ENCODE measurements at places on chromosomes 1 and 21.
A peak's percentile ranks its signal among the peaks of the same experiment; 100 is the strongest.

DNA sequence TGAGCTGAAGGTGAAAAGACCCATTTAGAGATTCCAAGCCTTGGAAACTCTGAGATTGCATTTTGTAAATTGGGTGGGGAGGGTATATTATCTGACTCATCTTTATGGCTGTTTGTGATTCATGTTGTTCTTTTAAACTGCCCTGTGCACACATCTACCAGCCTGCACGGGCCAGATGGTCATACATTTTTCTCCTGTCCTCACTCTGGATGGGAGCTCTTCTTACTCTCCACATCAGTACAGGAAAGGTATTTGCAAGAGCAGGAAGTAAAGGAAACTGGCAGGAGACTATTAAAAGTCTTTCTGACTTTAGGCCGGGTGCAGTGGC is 14.3 kb upstream of the NMNAT2 start:
- DNase-seq, result no peak

DNA sequence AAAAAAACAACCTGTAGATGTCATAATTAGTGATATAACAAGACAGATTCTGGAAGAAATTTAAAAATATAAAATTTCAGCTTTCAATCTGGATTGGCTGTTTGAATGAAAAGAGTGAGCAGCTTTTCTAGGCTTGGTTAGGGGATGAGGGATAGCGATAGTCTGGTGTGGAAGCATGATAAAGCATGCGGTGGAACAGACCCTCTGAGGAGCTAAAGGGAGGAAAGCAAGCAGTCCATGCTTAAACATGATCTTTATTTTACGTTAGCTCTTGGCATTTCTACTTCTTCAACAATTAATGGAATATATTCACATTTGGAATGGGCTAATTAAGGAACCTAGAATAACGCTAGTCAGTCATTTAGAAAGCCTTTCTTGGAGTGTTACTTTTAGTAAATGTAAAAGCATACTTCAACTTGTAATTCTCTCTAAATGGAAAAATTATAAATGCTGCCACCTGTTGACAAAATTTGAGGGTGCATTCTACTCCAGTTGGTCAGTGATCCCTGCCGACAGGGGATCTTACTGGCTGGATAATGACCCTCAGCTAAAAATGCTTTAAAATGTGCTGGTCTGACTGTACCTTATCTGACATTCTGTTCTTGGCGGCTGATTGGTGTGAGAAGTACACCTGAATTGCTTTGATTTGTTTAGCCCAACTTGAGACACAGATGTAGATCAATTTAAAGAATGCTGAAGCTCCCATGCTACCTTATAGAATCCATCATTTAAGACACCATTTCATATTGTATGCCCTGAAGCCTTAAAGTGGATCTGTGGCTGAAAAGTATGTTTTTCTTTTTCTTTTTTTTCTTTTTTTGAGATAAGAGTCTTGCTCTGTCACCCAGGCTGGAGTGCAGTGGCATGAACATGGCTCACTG is 61.2 kb downstream of the AK4 start:
- peak; percentile 70 for DNase-seq

GRCh38 chr1:217370757-217371156 is 260.1 kb downstream of the GPATCH2 start:
- DNase-seq, result no peak

- DNase-seq, result no peak
Measured at GRCh38 chr1:220787069-220787619, 431 bp downstream of the MTARC1 start.

- no peak for DNase-seq
Measured at GRCh38 chr1:77253211-77253610, 28.6 kb upstream of the AK5 start.

GRCh38 chr1:18537386-18538306 is 56.9 kb downstream of the KLHDC7A start:
- no peak for DNase-seq

DNA sequence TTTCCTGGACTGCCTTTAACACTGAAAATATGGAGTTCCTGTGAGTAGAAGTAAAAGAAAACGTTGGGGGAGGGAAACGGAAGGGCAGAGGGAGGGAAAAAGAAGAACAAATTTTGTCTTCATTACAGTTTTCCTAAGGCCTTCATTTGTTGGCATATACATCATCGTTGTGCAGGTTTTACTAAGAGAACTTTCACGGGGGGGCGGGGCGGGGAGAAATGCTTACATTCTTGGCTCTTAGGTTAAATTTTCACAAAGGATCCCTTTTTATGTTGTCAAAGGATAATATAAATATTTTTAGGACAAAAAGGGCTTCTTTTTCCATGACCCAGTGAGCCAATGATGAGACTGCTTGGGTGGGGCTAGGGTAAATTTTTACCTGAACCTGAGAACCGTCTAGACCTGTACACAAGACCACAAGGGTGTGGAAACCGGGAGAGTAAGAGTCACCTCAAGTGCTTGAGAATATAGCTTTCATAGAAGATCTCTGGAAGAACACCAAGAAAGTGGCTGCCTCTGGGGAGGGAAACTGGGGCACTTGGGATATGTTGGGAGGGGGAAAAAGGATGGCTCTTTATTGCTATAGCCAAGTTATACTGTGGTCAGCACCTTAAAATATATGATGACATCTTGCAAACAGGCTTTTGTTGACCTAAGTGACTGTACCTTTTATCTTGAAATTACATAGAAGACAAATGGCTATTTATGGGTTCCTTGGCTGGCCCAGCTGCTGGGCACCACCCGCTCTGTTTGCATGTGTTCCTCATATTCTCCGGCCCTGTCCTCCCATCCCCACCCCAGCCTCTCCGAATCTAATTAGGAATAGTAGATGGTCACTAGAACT is 2.0 kb upstream of the UTP25 start:
- DNase-seq, result no peak

DNA sequence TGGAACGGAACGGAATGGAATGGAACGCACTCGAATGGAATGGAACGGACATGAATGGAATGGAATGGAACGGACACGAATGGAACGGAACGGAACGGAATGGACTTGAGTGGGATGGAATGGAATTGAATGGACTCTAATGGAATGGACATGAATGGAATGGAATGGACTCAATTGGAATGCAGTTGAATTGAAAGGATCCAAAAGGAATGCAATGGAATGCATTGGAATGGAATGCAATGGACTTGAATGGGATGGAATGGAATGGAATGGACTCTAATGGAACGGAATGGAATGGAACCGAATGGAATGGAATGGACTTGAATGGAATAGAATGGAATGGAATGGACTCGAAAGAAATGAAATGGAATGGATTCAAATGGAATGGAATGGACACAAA is 102.4 kb upstream of the OR4F16 start:
- no peak for DNase-seq

- DNase-seq, result no peak
Measured at GRCh38 chr1:61670445-61670844, 54.5 kb downstream of the TM2D1 start.

- DNase-seq, result no peak
Measured at GRCh38 chr1:203477748-203478147, 2.1 kb downstream of the PRELP start.

GRCh38 chr1:157893686-157894085 is 52.1 kb upstream of the CD5L start:
- DNase-seq, result no peak

- no peak for DNase-seq
Measured at GRCh38 chr1:220188538-220188937, 83.7 kb downstream of the RAB3GAP2 start.

GRCh38 chr1:17653728-17654351 is 101.3 kb upstream of the ACTL8 start:
- DNase-seq, result peak; percentile 64

DNA sequence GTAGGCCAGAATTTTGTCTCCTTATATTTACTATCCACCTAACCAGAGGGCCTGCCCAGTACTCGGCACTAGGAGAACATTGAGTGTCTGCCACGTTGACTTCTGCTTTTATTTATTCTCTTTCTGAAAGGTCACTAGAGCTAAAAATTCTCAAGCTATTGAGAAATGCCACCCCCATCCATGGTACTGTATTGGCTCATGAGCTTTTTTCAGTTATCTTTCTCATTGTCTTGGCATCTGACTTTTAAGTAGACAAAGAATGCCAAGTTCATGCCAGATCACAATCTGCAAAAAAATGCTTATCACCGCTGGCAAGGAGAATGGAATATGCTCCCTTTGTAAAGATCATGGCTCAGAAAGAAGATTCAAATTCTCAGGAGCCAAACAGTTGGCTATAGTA is 49.8 kb upstream of the MROH9 start:
- DNase-seq, result no peak

GRCh38 chr1:103561643-103562395 is 9.6 kb upstream of the AMY2B start:
- no peak for DNase-seq

DNA sequence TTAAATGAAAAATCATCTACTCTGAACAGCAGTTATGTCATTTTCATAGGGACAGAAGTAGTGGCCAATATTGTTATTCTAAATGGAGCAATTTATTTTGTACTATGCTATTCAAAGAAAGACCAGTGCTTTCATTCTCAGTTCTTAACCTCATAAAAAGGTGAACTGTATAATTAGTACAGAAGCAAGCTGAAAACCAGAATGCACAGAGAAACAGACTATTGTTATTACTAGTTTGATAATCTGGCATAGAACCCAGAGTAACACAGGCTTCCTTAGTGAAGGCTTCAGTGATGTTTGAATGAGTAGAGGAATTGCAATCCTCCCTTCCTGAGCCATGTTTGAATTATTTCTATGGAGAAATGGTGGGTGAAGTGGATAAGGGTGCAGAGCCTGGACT is 131.6 kb upstream of the LRRC7 start:
- DNase-seq, result no peak

DNA sequence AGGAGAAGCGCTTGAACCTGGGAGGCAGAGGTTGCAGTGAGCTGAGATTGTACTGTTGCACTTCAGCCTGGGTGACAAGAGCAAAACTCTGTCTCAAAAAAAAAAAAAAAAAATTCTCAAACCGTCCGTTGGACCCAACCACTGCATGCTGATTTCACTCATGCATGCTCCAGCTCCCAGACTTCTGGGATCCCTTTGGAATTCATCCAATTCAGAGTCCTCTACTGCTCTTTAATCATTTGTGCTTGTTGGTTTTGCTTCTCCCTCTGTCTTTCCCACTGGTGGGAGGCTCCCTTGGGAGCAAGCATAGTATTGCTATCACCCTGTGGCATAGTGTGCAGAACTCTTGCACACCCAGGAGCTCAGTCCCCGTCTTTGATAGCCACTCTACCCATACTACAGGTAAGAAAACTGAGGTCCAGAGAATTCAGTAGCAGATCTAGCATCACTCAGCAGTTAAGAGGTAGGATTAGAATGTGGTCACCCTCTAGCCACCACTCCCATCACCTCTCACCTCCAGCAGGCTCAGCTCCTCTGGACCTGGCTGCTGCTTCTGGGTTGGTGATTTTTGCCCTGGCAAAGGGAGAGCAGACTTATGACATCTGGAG is 3.1 kb upstream of the LMNA start:
- DNase-seq, result no peak

DNA sequence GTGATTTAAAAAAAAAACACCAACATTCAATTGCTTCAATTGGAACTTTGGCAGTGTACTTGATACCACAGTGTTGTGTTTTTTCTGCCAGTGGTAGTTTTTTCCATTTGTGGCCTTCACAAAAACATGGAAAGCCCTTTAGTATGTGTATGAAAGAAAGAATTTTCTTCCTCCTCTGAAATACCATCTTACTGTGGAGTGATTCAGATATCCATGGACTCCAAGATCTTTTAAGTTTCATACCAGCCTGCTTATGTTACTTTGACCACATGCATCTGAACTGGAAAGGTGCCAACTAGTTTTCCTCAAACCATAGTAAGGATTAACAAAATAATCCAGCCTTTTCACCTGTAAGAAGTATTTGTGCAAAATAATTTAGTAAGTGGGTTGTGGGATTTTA is 3.4 kb downstream of the PPP2R5A start:
- DNase-seq, result peak; percentile 44

DNA sequence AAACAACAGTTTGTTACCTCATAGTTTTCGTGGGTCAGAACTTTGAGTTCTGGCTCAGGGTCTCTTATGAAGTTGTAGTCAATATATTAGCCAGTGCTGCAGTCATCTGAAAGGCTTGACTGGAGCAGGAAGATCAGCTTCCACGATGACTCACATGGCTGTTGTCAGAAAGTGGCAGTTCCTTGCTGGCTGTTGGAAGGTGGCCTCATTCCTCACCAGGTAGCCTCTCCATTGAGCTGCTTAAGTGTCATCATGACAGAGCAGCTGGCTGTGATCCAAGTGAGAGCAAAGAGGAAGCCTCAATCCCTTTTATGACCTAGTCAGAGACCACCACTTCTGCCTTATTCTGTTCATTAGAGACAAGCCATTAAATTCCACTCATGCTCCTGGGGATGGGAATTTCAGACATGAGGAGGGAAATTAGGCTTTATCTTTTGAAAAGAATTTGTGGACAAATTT is 5.6 kb downstream of the OSBPL9 start:
- peak; percentile 76 for DNase-seq

- DNase-seq, result no peak
Measured at GRCh38 chr1:163604896-163605295, 283.1 kb downstream of the NUF2 start.

GRCh38 chr1:170931650-170932049 is 3.7 kb upstream of the MROH9 start:
- no peak for DNase-seq

GRCh38 chr1:171222936-171223335 is 25.4 kb upstream of the FMO1 start:
- DNase-seq, result no peak

DNA sequence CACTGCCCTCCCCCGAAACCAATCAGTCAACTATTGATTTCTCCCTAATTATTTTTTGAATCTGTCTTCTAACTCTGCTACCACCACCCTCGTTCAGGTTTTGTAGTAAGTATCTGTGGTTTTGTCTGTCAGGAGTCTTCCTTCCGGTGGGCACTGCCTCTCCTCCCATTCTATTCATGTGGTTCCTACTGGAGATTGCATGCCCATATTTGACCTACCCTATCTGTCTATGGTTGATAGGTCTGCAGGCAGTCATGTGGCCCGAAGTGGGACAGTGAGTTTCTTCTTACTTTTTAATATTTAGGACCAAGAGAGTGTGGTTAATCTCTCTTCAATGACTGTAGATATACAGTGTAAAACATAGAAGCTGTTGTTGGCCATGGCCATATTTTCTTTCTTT is 17.8 kb upstream of the MAST2 start:
- no peak for DNase-seq

GRCh38 chr1:36268981-36269380 is 37.2 kb upstream of the SH3D21 start:
- no peak for DNase-seq

DNA sequence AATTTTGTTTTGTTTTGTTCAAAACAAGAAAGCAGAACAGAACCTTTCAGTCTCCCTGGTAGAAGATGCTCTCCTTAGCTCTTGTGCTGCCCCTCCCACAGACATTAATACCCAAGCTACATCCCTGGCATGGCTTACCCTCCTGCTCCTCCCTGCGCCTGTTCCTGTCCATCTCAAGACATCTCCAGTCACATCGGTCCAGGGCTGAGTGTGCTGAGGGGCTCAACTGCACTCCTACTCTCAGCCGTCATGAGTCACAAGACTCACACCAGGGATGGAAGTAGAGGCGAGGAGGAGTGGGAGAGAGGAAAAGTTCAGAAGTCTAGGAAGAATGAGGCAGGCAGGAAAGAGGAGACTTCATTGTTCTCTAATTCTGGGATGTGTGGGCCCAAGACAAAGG is 9.2 kb upstream of the TACSTD2 start:
- peak; percentile 61 for DNase-seq

GRCh38 chr1:154987326-154987725 is 4.2 kb downstream of the FLAD1 start:
- DNase-seq, result no peak
